Ammon's horn (tissue), 1 donor: ENCODE measurements at places on chromosomes 13 and 19.

DNA sequence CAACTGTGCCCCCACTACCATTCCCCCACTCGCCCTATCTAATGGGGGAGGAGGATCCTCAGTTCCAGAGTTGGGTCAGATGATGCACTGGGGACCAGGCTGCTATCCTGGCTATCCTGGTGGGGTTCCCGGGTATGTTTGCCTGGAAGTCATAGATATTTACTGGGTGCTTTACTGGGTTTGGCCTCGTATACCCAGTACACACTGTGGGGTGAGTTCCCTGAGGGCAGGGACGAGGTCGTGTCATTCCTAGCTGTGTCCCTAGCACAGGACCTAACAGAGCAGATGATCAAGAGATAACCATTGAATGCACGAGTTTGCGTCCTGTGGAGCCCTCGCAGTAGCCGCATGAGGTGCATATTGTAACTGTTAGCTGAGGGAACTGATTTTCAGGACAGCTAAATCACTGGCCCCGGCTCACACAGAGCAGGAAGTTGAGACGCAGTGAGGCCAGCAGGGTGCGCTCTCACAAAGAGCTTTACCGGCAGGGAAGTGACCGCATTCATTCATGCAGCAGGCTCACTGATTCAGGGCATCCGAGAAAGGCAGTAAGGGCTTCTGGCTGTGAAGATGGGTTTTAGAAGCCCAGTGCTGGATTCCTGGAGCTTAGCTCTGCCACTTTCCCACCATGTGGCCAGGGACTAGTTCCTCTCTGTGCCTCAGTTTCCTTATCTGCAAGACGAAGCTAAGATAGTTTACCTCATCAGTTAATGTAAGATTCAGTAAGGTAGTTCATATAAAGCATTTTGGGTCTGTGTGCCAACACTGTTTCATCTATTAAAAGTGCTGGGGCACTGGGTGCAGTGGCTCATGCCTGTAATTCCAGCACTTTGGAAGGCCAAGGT, 6.0 kb downstream of the RUVBL2 start:
- peak; percentile 55 for DNase-seq

DNA sequence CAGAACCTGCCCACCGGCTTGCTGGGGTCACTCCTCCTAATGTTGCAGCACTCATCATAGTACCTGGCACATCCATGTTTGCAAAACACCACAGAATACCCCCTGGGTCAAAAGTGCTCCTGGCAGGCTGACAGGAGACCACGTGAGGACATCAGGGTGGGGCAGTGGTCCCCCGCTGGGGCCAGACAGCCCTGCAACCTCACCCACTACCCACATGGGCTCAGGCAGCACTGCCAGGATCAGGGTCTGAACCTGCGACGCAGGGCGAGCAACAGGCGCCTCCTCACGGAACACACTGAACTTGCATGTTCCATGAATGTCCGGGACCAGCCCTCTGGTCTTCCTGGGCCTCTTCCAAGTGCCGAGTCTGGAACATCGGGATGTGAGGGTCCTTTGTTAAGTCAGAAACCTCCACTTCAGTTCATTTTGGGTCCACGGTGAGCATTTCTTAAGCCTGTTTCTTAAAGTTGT, 1.4 kb upstream of the SLC7A9 start:
- DNase-seq: no peak

GRCh38 chr13:69450245-69450644, 657.4 kb upstream of the ATXN8OS start:
- DNase-seq: no peak

DNA sequence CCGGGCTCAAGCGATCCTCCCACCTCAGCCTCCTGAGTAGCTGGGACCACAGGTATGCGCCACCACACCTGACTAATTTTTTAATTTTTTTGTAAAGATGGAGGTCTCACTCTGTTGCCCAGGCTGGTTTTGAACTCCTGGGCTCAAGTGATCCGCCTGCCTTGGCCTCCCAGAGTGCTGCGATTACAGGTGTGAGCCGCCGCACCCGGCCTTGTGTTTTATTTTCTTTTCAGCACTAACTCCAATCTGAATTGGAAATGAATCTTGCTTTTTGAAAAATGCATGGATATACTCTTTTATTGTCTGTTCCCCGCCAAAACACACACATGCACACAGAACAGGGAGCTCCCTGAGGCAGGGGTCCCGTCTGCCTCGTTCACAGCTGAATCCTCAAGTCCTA, 1.3 kb upstream of the ISOC2 start:
- DNase-seq: no peak

- no peak for DNase-seq
Measured at GRCh38 chr19:16824658-16825311, 4.4 kb upstream of the SIN3B start.

DNA sequence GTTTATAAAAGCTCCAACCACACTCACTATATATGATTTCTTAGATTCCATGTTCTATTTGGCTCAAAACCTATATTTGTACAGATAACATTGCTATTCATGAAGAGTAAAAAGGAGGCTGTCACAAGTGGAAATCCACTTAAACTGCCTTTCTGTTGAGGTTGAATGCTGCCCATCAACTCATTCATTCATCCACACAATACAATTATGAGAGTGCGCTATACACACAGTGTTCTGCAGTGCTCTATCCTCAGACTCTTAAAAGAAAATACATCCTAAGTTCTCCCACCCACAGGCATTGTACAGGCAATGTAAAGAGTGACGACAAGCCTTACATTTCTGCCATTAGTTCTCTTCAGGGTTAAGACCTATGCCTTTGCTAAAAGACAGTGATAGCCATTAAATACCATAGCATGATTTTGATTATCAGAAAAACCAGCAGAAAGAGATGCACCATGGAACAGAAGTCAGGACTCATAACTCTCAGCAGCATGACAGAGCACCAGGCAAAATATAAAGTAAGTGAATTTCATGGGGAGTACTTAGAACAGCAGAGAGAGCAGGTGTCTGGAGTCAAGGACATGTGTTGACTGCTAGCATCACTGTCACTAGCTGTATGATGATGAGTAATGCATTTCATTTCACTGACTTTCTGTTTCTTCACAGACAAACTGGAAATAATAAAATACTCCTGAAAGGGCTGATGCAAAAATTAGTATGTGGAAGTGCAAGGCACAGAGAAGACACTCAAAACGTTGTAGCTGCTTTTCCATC, 218.0 kb downstream of the RBM26 start:
- peak; percentile 35 for DNase-seq

GRCh38 chr19:41456342-41456918, 13.5 kb downstream of the ERICH4 start:
- DNase-seq: no peak

DNA sequence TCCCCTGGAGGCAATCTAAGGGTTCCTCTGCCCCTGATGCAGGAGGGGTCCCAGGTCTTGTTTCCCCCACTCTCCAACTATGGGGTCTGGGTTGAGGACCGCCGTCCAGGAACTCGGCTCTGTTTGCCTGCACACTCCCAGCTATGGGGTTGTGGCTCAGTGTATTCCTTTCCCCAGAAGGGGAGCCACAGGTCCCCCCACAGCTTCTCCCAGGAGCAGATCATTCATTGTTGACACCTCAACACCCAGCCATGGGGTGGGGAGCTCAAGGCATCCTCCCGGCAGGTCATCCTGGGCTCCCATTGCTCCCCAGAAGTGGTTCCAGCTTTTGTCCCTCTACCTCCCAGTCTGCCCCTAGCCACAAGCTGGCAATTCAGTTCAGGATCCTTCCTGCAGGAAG, 975 bp downstream of the ZNF358 start:
- DNase-seq: no peak

DNA sequence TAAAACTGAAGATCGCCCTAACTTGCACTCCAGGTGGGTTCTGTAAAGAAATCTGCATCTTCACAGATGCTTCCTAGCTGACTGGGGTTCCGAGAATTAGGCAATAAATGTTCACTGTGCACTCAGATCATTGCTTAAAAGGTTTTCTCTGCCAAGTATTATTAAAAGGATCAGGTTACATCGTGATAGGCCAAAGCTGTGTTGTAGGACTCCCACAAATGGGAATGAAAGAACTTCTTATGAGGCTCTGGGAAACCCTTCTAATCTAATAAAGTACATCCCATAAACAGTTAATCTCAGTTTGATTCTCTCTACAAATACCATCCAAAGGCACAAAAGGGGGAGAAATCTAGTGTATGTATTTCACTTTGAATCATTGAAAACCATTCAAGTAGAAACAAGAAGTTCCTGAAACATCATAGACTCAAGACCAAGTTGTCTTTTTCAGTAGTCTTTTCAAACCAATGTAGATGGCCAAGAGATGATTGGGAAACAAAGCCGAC, 7.1 kb upstream of the POU4F1 start:
- DNase-seq: no peak

- no peak for DNase-seq
Measured at GRCh38 chr19:48490981-48491792, 20.4 kb downstream of the LMTK3 start.

- DNase-seq: no peak
Measured at GRCh38 chr13:54029226-54029625, 1000.6 kb downstream of the OLFM4 start.

- DNase-seq: no peak
Measured at GRCh38 chr13:110731072-110731471, 17.6 kb downstream of the ING1 start.

DNA sequence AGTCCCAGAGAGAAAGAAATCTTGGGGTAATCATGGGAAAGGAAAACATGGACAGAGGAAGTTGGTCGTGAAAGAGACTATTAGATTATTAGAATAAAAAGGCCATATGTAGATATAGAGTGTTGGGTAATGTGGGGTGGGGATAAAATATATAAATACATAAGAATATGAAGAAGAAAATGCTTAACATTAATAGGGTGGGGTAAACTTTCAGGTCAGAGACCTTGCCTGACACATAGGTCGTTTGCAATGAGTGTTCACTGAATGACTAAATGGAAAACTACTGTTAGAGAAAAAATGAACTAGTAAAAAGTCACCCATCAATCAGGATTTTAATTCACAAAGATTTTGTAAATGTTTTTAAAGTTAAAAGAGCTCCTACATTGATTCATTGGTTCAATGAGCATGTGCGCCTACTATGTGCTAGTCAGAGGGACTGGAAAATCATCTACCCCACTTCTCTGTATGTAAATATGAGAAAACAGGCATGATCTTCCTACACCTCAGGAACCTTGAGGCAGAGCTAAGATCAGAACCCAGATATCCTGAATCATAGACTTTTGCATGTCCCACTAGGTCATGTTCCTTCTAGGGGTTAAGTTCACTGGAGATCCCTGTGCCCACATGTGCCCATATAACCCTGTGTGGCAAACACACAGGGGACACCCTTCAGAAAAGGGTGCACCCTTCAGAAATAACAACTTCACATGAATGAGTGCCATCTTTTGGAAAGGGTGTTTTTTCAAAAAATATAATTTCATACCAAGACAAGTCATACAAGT, 24.6 kb upstream of the KLF12 start:
- DNase-seq: no peak

GRCh38 chr13:20360835-20361412, 128.8 kb upstream of the GJB6 start:
- no peak for DNase-seq

GRCh38 chr19:17104679-17105078, 29.1 kb downstream of the MYO9B start:
- DNase-seq: no peak

- DNase-seq: peak; percentile 69
Measured at GRCh38 chr19:14542711-14543328, 13.4 kb downstream of the TECR start.

DNA sequence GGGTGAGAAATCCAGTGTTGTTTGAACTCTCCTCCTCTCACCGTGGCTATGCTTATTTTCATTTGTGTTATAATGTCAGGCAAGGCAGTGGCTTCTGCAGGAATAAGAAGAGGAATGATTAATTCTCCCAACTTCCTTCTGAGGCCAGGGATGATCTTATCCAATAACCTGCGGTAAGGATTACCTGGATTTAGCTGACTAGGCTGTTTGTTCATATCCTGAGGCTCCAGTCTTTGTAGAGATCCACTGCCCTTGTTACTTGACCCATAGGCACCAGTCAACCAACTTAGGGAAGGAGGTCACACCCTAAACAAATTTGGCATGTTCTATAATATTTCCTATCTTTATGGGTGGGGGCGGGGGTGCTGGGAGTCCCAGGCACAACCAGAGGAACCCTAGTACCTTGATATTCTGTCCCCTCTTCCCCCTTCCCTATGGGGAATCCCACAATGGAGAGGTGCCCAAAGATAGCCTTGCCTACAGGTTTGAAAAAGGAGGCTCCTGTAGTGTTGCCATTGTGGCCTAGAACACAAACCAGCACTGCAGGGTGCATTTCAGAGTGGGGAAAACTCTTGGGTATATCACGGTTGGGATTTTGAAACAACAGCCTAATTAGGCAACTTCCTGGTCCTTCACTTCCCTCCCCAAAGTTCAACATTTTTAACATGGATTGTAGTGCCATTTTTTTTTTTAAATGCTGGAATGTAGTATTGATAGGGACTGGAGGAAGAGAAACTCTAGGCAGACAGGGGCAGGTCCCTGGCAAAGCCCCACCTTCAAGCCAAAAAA, 977.5 kb upstream of the SPRY2 start:
- DNase-seq: no peak

DNA sequence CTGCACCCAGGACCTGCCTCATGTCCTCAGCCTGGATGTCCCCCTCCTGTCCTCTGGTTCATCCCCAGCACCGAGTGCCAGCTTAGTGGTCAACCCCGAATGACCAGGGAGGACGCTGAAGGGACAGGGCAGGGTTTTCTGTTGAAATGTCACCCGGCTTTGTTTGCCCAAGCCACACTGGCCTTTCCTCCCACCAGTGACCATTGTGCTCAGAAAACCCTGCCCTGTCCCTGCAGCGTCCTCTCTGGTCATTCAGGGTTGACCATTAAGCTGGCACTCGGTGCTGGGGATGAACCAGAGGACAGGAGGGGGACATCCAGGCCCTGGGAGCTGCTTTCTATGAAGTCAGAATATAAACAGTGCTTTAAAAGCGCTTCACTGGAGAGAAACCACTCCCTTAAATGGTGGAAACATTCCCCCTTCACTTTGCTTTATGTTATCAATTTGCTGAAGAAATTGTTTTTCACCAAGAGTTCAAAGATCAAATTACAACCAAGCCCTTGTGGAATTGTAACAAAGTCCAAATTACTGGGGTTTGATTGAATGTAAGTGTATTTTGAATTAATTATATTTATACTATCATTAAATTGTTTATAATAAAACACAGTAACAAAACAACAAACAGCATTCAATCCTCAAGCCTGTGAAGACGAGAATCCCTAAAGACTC, 21.4 kb downstream of the CARS2 start:
- DNase-seq: no peak

DNA sequence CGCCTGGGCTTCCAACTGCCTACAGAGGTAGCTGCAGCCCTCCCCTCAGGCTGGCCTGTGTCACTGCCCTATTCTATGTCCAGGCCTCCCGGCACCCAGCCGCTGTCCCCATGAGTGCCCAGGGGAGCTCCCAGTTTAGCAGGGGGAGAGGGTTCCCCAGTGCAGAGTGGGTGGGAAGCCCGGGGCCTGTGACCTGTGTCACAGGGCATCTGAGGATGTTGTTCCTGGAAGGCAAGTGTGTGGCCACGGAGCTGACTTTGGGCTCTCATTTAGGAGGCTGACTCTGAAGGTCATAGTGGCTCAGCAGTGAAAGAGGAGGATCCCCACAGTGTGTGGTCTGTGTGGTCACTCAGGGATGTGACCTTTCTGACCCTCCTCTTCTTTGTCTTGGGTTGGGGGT, 25.1 kb downstream of the PPP1R37 start:
- no peak for DNase-seq
